ENCODE measurements at places on chromosomes 7 and 10.
A peak's percentile ranks its signal among the peaks of the same experiment; 100 is the strongest.

GRCh38 chr7:26743205-26743604 lies 121.2 kb downstream of the SKAP2 start:
- DNase-seq: no peak

- DNase-seq: peak; percentile 52
These were observed 922 bp downstream of the PPA1 start for GRCh38 chr10:70232155-70232858.

DNA sequence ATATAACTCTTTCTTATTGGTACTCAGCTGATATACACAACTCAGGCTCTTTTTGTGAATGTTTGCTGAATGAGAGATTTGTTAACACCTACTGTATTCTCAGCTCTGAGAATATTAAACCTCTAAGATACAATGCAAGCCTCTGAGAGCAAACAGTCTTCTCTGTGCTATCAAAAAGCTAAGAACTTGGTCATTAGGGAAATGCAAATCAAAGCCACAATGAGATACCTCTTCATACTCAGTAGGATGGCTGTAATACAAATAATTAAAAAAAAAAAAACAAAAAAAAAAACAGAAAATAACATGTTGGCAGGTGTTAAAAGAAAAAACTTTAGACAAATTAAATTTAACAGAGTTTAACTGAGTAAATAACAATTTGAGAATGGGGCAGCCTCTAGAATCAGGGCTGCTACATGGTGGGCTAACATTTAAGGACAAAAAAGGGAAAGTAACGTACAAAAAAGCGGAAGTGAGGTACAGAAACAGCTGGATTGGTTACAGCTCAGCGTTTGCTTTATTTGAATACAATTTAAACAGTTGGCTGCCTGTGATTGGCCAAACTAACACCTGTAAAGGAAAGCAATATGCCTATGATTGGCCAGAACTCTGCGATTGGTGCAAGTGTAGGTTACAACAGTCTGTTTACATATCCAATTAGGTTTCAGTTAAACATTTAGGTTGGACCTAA lies 14.8 kb upstream of the MTURN start:
- no peak for DNase-seq

DNA sequence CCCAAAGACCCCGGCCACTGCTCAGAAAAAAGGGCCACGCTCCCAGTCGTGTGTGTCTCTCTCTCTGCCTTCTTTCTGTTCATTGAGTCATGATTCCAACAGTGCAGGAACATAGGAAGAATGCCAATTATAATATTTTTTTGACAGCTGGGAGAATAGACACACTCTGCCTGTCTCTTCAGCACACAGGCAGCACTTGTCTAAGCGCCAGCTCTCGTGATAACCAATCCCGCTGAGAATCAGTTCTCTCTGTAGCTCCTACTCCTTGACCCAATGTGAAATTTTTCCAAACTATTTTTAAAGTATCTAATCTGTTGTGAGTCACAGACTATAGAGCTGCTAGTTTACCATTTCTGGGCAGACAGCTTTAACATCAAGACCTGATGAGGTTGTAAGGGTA lies 145.7 kb upstream of the RHEB start:
- DNase-seq: no peak

- no peak for DNase-seq
These were observed 359.3 kb downstream of the SH2D4B start for GRCh38 chr10:80896959-80897358.

- DNase-seq: no peak
These were observed 55.2 kb upstream of the DDC start for GRCh38 chr7:50620433-50620832.

DNA sequence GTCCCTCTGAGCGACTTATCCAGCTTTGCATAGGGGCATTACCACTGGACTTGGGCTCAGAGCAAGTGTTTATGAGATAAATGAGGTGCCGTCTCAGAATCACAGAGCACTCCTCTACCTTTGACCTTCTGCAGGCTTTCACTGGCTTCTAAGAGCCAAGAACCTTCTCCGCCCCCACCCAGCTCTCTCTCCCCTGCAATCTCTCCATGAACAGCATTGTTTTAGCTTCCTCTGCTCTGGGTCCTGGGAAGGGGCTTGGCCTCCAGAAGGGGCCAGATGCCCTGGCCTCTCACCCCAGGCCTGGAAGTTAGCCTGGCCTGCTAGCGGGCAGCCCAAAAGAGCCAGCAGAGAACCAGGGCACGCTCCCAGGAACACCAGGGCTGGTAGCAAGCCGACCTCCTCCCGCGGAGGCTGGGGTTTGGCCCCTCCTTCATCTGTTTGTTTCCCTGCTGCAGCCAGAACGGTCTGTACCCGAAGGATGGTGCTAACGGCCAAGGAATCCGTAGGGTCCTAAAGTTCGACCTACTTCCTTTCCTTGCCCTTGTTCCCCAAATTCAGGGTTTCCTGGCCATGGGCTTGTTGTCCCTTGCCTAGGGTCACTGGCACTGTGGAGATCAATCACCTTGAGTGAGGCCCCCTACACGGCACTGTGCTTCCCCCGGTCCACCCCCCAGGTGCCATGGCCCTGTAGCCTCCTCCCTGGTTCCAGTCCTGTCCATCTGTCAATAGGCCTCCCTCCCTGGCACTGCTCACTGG lies 18.7 kb upstream of the DDIT4 start:
- no peak for DNase-seq

DNA sequence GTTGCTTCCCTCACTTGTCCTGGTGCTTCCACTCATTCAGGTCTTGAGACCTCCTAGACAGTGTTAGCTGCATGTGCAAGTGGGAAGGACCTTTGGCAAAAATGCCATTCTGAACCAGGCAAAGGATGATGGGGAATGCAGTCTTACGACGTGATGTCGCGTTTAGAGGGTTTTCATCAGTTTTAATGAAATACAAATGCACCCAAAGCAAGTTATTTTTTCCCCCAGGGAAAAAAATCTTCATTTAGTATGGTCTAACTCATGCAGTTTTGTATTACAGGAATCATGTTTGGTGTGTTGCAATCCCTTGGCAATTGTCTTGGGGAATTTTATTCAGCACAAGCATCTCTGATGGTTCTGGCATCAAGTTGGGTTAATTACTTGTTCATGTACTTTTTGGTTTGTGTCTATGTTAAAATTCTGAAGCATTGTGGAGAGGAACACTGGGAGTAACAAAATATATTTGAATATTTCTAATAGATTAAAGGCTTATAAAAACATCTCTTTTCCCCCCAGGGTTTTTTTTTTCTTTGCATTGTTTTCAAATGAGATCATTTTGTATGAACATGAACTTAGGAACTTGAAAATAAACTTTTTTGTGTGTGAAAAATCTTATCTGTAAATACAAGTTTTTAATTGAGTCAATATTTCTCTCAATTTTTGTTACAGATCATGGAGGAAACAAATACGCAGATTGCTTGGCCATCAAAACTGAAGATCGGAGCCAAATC lies 188.9 kb downstream of the BICC1 start:
- no peak for DNase-seq

GRCh38 chr7:2667843-2668242 lies 20.2 kb upstream of the AMZ1 start:
- no peak for DNase-seq

GRCh38 chr10:110600487-110601101 lies 33.1 kb downstream of the SMC3 start:
- DNase-seq: peak; percentile 31

DNA sequence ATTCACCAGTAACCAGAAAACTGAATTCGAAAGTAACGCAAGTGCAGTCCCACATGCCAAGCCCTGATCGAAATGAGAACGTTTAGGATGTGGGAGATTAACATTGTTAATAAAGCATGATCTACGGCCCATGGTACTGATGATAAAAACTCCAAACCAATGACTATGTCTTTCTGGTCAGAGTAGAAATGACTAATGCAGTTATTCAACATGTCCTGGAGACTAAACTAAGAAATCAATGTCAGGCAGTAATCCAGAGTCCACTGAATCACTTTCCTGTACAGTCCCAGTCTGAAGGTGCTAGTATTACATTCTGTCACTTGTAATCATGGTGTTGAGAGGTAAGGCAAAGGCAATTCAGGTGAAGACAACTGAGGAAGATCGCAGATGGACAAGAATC lies 14.4 kb downstream of the NPSR1 start:
- no peak for DNase-seq

GRCh38 chr7:81407094-81407493 lies 362.8 kb downstream of the HGF start:
- DNase-seq: no peak

DNA sequence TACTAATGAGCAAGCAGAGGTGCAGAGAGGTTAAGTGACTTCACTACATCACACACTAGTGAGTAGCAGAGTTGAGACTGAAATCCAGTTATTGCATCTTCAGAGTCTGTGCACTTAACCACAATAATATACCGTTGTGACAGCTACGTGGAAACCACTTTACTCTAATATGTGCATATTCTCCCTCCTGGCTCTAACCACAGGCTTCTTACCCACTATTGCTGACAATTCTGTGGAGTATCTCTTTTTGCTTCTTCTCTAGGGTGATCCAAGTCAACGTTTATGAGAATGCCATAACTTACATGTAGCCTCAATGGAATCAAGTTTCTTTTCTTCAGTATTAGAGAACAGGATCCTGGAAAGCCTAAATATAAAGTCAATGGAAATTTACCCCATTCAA lies 64.2 kb upstream of the MEOX2 start:
- no peak for DNase-seq

GRCh38 chr7:134874407-134874806 lies 95.0 kb downstream of the CALD1 start:
- no peak for DNase-seq

All from activated T-cell treated with anti-CD3 and anti-CD28 coated beads for 4 hours (primary cell).